ENCODE measurements at places on chromosomes 11 and 22. TPM values are rescaled to one million over a fixed set of nuclear protein-coding genes. Genes with fewer than 3 reads are reported as not detected.

CD3E gene
- total RNA-seq, result not detected

DNA sequence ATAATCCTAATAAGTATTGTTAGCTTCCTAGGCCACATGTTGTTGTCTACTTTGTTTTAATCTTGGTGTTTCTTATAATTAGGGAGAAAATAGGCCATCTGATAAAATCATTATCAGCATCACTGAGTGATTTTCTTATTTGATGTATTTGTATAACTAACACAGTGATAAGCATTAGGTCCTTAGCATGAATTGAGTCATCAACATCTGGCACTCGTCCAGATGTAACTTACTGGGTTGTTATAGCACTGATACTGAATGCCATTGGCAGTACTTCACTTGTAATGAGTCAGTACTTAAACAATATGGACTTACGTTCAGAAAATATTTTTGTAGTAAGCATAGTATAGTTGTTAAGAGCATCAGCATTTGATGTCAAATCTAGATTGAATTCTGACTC lies 16.2 kb downstream of the API5 start:
- no peak for DNase-seq

GRCh38 chr11:112903340-112903739 lies 57.9 kb upstream of the NCAM1 start:
- no peak for DNase-seq

SEC14L2 gene
- 60.8 TPM for total RNA-seq

DNA sequence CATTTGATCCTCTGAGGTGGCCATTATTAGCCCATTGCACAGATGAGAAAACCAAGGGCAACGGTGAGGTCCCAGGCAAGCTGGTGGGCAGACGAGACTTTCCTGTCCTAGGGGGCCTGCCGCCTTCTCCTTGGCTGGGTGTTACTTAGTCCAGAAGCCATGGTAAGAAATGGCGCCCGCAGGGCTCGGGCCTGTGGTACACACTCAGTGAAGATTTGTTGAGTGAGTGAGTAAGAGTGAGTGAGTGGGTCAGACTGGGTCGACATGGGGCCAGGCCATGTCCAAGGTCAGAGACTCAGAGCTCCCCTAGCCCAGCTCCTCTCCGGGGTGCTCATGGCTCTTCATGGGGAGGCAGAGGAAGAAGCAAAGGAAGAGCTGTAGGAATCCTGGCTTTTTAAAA lies 36.0 kb downstream of the RASD2 start:
- no peak for DNase-seq

PRG2 gene
- total RNA-seq, result not detected

RAC2 gene
- total RNA-seq, result 79.9 TPM
